ENCODE measurements at places on chromosomes 6 and 20.

DNA sequence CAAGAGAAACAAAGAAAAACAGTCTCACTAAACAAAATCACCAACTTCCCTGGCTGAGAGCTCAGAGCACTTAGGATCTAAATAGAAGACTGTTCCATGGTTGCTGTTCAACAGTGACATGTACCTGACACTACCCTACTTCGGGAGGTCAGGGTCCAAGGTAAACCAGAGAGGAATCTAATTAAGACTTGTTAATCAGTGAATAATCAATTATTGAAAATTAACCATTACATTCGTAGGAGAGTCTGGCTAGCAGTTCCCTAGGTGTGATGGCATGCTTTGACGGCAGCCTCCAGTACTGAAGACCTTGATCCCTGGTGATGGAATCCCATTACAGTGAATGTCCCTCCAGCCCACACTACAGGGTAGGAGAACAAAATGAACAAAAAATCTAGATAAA lies 154.0 kb upstream of the AFDN start:
- DNase-seq, result no peak

- no peak for DNase-seq
Measured at GRCh38 chr6:1724124-1724523, 114.4 kb downstream of the FOXC1 start.

- DNase-seq, result peak; percentile 72
Measured at GRCh38 chr6:85460921-85461797, 11.3 kb downstream of the NT5E start.

DNA sequence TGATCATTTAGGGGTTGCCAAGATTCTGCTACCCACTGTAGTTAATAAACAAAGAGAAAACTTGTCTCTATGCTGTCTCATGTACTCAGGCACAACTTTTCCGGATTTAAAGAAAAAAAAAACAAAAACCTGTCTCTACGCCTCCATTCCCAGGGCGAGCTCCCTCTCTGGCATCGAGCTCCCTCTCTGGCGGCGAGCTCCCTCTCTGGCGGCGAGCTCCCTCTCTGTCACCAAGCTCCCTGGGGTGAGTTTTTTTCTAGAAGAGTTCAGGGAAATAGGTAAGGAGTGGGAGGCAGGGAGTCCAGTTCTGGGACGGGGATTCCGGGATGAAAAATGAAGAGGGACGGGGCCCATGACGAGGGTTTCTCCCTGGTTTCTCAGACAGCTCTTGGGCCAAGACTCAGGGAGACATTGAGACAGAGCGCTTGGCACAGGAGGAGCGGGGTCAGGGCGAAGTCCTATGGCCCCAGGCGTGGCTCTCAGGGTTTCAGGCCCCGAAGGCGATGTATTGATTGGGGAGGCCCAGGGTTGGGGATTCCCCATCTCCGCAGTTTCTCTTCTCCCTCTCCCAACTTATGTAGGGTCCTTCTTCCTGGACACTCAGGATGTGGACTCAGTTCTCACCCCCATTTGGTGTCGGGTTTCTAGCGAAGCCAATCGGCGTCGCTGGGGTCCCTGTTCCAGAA lies 16.5 kb upstream of the HLA-A start:
- no peak for DNase-seq

GRCh38 chr6:38650207-38650752 lies 10.6 kb upstream of the BTBD9 start:
- DNase-seq, result no peak

DNA sequence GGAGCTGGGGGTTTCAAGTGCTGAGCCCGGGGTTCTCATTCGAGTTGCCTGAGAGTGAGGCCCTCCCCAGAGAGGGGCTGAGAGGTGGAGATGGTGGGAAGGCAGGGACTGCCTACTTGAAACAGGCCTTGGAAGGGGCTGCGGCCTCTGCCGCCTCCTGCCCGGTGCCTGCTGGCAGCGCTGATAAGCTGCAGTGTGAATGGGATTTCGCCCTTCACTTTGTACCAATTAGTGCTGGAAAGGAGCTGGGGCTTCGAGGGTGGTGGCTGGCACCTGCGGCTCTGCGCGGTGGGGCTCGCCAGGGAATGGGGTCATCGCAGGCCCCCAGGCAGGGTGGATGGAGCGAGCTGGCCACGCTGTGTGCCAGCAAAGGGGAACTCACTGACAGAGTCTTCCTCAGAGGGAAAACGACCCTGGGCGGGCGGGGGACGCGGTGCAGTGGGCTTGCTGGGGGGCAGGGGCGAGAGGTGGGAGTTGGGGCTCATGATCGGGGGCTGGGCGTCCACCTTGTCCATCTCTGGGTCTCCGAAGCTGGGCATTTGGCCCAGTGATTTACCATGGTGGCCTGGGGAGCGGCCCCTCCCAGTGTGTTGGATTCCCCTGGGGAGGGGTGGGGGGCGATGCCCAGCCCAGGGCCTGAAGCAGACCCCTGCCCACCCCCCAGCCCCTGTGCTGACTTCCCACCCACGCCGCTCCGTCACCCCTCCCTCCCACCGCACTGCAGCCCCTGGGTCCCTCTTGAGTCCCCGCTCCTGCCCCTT lies 22.9 kb downstream of the COL20A1 start:
- no peak for DNase-seq
